Transverse colon (tissue), 4 donors: ENCODE measurements at places on chromosomes 1 and 21. TPM values are rescaled to one million over a fixed set of nuclear protein-coding genes. Genes with fewer than 3 reads are reported as not detected.

The OR2T35 gene
- not detected for total RNA-seq

The AGT gene
- total RNA-seq: 1.1 TPM

GRCh38 chr1:41954533-41954944, 35.8 kb upstream of the HIVEP3 start:
- H3K4me3 ChIP-seq: no peak overlapping the region
- no peaks in the 10 kb centered on the region for H3K36me3 ChIP-seq
- H3K4me1 ChIP-seq: no peaks in the 10 kb centered on the region
- H3K27ac ChIP-seq: no peak overlapping the region
- H3K27me3 ChIP-seq: no peaks in the 10 kb centered on the region

- H3K27me3 ChIP-seq: no peaks in the 10 kb centered on the region
- no peak overlapping the region for H3K4me3 ChIP-seq
- no peak for DNase-seq
- H3K27ac ChIP-seq: no peak overlapping the region
- H3K4me1 ChIP-seq: no peaks in the 10 kb centered on the region
These were observed 1252.1 kb upstream of the ADGRL4 start for GRCh38 chr1:80258659-80259058.

DNA sequence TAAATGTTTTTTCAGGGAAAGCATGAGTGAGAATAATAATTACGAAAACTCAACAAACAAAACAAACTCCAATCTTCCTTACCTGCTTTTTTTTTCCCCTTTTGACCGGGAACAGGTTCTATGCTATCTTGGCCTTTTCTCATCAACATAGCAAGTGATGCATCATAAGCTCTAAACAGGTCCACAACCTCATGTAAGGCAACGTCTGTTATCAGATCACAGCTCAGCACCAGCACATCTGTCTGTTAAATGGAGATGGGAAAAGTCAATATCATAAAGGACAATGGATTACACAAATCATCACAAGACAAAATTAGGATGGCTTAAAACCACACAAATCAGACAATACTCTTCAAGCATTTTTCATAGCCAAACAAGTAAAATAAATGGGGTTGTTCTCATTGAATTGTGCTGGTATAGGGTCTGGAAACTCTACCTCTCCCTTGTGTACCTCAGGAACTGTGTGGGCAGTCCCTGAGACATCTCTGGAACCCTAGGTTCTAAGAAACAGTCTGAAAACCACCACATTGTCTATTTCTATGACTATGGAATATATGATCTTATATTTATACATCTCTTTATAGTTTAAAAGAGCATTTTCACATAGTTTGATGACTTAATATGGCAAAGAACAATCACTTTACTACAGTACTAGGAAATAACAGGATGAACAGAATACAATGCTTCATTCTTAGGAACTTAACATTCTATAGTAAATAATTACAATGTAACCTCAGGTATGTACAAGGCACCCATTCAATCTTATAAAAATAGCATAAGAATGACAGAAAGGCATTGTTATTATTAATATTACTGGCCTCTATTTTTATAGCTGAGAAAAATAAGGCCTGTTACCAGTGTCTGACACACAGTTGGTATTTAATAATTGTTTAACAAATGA, 44.7 kb downstream of the EIF2B3 start:
- no peak overlapping the region for H3K4me3 ChIP-seq
- no peaks in the 10 kb centered on the region for H3K36me3 ChIP-seq
- DNase-seq: no peak
- H3K4me1 ChIP-seq: peaks cover under 1% of the 10 kb centered on the region
- no peak overlapping the region for H3K27ac ChIP-seq
